GOT3 (cell line): ENCODE measurements at places on chromosomes 11 and 22.

- DNase-seq: no peak
Observed at GRCh38 chr11:67584205-67584880, 731 bp downstream of the GSTP1 start.

DNA sequence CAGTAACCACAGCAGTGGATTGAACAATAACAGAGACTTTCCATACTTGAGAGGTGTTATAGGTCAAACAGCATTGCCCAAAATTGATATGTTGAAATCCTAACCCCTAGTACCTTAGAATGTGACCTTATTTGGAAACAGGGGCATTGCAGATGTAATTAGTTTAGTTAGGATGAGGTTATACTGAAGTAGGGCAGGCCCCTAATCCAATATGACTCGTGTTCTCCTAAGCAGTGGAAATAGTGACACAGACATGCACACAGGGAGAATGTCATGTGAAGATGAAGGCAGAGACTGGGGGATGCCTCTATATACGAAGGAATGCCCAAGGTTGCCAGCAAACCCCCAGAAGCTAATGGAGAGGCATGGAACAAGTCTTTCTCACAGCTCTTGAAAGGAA lies 270.5 kb downstream of the TENM4 start:
- DNase-seq: no peak

- DNase-seq: no peak
Observed at GRCh38 chr11:103055221-103055890, 36.6 kb downstream of the DCUN1D5 start.

- no peak for DNase-seq
Observed at GRCh38 chr11:102110761-102111010, 439 bp downstream of the YAP1 start.

DNA sequence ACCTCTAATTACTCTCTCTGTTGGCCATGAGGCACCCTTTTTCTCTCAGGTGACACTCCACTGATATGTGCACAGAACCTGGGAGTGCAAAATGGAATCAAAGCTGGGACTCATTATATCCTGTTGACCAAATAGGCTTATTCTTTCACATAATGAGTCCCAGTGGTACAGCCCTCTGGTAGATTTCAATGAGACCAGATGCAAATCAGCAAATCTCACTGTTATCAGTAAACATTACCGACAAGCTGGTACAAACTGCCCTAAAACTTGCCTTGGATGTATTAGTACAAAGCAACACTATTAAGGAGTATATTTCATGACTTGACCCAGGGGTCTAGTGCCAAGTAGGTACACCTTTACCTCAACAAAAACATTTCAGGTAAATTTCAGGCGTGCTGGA lies 128.3 kb downstream of the DDX10 start:
- no peak for DNase-seq

- no peak for DNase-seq
Observed at GRCh38 chr11:97895572-97895971, 1125.2 kb upstream of the CNTN5 start.

- no peak for DNase-seq
Observed at GRCh38 chr11:72421351-72421750, 13.0 kb downstream of the CLPB start.

- no peak for DNase-seq
Observed at GRCh38 chr22:25899566-25899965, 157.6 kb downstream of the MYO18B start.

GRCh38 chr22:30717952-30718351 lies 23.3 kb downstream of the OSBP2 start:
- no peak for DNase-seq

GRCh38 chr11:71418643-71419042 lies 29.6 kb downstream of the DHCR7 start:
- DNase-seq: no peak

DNA sequence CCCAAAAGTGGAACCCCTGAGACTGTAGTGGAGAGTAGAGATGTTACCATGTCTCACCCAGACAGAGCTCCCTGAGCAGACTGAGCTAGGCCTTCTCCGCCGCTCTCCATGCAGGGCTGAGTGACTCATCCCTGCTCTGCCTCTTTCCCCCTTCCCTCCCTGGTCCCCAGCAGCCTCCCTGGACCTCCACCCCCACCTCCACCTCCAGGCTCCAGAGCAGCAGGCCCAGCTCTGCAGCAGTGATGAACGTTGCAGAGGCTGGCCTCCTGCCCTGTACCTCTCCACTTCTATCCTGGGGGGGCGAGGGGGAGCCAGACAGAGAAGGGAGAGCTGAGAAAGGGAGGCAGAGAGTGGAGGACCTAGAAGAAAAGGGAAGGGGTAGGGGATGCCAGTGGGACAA lies 19.3 kb upstream of the ARAP1 start:
- DNase-seq: no peak

DNA sequence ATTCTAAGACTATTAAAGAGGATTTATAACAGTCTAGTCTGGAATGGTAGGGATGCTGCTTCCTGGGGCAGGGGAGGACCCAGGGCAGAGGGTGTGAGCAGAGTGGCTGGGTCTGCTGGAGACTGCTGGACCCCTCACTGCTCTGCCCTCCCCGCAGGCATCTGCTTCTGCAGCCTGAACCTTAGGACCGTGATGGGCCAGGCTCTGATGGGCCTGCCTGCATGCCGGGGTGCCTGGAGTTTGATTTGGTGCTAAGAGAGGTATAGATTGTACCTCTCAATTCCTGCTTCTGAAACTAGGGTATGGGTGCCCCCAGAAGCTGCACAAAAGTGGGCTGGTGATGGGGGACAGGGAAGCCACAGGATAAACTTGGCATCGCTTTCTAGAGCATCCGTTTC lies 54.9 kb downstream of the CD82 start:
- no peak for DNase-seq

- DNase-seq: no peak
Observed at GRCh38 chr11:69079661-69080256, 31.0 kb downstream of the TPCN2 start.

- no peak for DNase-seq
Observed at GRCh38 chr22:44755956-44756361, 3.6 kb downstream of the ARHGAP8 start.

DNA sequence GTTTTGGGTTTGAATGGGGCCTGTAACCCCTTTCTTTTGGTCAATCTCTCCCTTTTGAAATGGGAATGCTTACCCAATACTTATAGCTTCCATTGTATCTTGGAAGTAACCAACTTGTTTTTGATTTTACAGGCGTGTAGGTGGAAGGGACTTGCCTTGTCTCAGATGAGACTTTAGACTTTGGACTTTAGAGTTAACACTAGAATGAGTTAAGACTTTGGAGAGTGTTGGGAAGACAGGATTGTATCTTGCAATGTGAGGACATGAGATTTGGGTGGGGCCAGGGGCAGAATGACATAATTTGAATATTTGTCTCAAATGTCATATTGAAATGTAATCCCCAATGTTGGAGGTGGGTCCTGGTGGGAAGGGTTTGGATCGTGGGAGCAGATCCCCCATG lies 1466.9 kb downstream of the LRRC4C start:
- no peak for DNase-seq

DNA sequence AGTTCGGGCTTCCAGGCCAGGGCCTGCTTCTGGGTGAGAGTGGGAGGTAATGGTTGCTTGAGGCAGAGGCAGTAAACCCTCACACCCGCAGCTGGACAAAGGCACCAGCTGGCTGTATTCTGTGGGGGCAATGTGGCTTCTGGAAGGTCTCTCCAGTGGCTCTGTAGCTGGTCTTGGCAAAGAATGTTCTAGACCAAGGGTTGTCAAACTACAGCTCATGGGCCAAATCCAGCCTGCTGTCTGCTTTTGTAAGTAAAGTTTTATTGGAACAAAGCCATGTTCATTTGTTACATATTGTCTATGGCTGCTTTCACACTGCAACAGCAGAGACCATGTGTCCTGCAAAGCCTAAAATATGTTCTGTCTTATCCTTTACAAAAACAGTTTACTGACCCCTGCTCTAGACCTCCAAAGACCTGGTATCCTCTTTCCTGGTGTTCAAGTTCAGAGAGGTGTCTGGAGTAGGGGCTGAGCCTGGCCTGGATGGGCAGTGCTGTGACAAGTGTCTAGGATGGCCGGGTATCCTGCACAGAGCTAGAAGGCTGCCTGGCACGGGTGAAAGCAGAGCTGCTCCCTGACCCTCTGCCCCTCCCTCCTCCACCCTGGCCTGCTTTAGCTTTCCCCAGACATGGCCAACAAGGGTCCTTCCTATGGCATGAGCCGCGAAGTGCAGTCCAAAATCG lies 3.4 kb downstream of the TAGLN start:
- no peak for DNase-seq

DNA sequence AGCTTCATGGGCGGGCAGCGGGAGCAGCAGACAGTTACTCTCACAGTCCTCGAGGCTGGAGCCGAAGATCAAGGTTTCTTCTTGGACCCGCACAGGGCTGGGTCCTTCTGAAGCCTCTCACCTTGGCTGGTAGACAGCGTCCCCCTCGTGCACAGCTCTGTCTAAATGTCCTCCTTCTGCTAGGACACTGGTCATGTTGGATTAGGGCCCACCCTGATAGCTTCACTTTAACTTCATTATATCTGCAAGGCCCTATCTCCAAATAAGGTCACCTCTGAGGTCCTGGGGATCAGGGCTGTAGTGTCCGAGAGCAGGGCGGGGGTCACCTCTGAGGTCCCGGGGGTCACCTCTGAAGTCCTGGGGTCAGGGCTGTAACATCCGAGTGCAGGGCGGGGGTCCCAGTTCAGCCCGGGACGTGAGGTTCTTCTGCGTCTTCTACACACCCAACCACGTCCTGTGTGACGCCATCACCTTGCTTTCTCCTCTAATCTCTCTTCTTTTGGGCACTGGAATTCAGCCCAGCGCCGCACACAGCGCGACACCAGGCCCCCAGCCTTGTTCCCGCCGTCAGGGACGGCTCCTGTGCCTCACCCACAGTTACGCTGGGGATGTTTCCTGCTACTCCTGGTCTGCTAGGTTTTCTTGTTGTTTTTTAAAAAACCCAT lies 34.1 kb upstream of the TOLLIP start:
- no peak for DNase-seq

- no peak for DNase-seq
Observed at GRCh38 chr11:108835624-108836023, 170.8 kb downstream of the DDX10 start.

- no peak for DNase-seq
Observed at GRCh38 chr11:94758666-94759065, 9.5 kb upstream of the AMOTL1 start.

- no peak for DNase-seq
Observed at GRCh38 chr11:114195981-114196731, 100.0 kb upstream of the NNMT start.

DNA sequence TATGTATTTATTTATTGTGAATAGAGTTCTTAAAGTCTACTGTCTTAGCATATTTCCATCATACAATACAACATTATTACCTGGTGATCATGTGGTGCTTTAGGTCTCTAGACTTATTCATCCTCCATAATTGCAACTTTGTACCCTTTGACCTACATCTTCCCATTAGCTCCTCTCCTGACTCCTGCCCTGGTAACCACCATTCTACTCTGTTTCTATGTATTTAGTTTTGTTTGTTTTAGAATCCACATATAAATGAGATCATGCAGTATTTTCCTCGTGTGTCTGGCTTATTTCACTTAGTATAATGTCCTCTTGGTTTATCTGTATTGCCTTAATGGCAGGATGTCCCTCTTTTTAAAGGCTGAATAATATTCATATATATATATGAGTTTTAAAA lies 22.7 kb downstream of the NCAM1 start:
- DNase-seq: no peak

DNA sequence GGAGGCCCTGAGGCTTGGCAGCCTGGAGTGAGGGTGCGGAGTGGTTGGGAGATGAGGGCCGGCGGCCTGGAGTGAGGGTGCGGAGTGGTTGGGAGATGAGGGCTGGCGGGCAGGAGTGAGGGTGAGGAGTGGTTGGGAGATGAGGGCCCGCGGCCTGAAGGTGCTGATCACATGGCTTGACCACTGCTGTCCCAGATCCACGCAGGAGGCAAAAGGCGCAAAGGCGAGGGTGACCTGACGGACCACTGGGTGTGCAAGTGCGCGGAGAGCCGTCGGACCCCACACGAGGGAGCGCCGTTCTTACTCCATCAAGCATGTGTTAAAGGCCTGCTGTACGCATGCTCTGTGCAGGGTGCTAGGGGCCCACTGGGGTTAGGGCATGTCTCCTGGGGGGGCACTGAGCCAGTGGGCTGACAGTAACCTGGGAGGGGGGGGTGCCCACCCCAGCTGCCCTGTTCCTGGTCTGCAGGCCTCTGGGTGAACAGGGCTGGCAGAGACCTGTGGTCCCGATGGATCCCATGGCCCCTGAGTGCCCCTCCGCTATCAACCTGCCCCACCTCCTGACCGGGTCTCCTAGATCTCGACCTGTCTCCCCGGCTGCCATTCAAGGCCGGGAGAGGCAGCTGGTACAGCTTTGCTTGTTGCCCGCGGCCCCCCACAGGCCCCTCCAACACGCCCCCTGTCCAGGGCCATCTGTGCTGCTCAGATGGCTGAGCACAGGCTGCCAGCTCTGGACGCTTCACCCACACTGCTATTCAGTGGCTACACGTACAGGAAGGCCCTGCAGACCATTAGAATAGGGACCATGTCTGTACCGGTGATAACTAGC lies 21.1 kb downstream of the MRGPRD start:
- DNase-seq: no peak

DNA sequence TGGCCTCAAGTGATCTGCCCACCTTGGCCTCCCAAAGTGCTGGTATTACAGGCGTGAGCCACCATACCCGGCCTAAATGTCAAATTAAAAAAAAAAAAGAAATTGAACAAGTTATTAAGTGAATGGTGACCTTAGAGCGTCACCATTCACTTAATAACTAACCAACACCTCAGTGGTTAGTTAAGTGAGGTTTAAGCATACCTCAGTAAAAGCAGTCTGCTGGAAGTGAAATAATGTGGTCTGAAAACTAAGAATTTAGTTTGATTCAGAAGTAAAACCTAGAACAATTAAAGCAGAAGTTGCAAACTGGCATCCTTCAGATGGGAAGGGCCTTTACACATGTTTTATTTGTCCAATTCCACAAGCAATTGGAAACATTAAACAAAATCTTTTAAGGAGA lies 71.5 kb downstream of the FCHSD2 start:
- DNase-seq: no peak

GRCh38 chr22:49473286-49473685 lies 354.4 kb downstream of the BRD1 start:
- no peak for DNase-seq

DNA sequence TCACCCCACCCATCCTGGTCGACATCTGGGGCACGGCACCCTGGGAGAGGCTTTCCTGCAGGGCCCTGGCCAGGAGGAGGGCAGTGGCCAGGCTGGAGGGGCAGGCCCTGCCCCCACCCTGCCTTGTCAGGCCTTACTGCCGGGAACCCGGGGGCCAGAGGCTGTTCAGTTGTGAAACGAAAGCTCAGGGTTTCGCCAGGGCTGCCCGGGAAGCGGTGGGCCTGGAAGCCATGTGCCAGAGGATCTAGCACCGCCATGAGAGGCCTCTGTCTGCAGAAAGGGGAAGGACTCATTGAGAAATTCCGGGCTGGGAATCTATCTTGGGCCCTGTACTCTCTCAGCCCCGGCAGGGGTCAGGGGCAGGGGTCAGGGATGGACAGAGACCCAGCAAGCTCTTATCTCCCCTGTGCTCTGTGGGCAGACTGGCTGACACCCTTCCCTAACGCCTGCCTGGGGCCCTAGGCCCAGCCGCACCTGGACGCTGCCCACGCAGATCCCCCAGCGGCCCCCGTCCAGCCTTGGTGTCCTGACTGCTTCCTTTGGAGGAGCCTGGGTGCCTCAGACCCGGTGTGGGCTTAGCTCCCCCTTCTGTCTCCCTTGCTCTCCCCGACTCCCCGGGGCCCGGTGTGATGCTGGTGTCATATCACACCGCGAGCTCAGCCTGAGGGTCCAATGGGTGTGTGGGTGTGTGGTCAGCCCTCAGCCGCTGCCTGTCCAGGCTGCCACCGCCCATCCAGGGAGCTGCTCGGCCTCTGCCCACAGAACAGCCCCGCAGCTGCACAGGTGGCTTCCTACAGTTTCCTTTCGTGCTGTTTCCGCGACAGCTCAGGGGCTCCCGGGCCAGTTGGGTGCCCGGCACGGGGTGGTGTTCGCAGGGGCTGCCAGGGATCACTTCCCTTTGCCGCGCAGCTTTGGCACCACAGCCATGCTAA lies 6.5 kb downstream of the PIM3 start:
- DNase-seq: no peak
